ENCODE measurements at places on chromosomes 11 and 22. TPM values are rescaled to one million over a fixed set of nuclear protein-coding genes. Genes with fewer than 3 reads are reported as not detected.

DNA sequence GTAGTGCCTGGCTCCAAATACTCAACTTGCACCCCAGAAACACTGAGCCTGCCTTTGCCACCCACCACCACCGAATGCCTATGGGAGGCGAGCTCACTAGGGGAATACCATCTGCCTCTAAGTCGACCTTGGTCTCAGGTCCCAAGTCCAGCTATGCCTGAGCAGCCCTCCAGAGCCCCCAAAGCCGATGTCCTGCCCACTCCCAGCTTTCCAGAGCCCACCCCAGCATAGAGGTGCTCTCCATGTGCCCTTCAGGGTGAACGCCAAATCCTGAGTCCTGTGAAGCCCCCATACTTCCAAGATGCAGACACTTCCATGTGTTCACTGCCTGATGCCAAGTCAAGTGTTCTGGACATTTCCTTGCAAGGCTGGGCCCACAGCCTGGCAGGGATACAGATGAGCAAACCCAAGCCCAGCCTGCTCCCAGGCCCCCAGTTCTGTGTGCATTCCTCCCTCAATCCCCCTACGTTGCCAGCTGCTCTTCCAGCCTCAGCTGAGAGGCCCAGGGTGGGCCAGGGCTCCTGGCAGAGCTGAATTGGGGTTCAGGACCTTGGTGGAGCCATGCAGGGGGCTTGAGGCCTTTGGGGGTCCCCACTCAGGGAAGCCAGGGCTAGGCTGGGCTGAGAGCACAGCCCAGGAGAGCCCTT lies 2.6 kb upstream of the KMT5B start:
- no peak for DNase-seq

GRCh38 chr22:32055069-32055468 lies 12.0 kb downstream of the SLC5A1 start:
- no peak for DNase-seq

UBXN1 gene
- 84.5 TPM for total RNA-seq

DNA sequence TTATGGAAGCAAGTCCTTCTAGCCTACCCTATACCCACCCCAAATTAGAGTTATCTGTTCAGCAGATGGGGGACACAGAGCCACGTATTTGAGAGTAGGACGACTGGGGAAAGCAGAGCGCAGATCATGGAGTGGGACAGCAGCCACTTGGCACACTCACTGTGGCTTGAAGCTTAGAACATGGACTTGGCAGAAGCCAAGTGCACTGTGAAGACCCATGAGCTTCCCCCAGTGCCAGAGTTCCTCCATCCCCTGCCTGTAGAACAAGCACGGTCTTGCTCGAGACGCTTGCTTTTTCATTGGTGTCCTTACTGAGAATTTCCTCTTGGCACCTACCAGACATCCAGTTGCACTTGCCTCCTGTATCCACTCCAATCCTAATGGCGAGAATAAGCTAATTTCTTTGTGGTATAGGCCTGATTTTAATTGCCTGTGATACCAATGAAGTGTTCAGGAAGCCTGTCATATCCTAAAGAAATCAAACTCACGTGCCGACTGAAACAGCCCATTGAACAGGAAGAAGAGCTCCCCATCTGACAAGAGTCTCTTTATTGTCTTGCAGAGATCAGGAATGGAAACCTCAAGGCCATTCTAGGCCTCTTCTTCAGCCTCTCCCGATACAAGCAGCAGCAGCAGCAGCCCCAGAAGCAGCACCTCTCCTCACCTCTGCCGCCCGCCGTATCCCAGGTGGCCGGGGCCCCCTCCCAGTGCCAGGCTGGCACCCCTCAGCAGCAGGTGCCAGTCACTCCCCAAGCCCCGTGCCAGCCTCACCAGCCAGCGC lies 166.9 kb downstream of the NAV2 start:
- peak; percentile 64 for DNase-seq

DNA sequence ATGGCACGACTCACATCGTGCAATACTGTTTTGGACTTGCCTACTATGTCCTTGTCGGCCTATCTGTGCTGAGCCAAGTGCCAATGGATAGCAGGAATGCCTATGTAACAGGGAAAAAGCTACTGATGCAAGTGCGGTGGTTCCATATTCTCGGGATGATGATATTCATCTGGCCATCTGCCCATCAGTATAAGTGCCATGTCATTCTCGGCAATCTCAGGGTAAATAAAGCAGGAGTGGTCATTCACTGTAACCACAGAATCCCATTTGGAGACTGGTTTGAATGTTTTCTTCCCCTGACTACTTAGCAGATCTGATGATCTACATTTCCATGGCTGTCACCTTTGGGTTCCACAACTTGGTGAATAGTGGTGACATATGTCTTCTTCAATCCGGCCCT lies 20.1 kb downstream of the OOSP3 start:
- DNase-seq, result no peak

GRCh38 chr11:12088047-12088481 lies 22.3 kb upstream of the MICAL2 start:
- DNase-seq, result peak; percentile 86

GRCh38 chr11:46308631-46309419 lies 31.4 kb downstream of the CREB3L1 start:
- DNase-seq, result peak; percentile 94

Data from right cardiac atrium (tissue), 5 donors.